ENCODE measurements at places on chromosomes 6 and 20.
A peak's percentile ranks its signal among the peaks of the same experiment; 100 is the strongest.

GRCh38 chr6:98847779-98848538, 13.6 kb downstream of the POU3F2 start:
- no peak for DNase-seq

GRCh38 chr6:117568831-117569410, 33.4 kb downstream of the GOPC start:
- no peak for DNase-seq

DNA sequence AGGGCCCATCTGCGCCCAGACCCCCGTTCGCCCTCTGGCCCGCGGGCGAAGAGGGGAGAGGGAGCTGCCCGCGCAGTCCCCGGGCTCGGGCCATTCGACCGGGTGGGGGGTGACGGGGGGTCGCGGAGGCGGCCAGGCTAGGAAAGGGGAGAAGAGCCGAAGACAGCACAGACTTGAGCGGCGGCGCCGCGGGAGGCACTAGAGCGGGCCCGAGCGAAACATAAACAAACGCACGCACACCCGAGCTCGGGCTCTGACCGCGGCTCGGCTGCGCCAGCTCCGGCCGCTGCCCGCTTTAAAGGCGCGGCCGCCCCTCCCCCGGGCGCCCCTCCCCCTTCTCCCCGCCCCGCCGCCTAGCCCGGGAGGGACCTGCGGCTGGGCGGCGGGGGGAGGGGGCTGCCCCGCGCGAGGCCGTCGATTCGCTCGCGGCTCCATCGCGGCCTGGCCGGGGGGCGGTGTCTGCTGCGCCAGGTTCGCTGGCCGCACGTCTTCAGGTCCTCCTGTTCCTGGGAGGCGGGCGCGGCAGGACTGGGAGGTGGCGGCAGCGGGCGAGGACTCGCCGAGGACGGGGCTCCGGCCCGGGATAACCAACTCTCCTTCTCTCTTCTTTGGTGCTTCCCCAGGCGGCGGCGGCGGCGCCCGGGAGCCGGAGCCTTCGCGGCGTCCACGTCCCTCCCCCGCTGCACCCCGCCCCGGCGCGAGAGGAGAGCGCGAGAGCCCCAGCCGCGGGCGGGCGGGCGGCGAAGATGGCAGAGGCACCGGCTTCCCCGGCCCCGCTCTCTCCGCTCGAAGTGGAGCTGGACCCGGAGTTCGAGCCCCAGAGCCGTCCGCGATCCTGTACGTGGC, at the start of gene FOXO3:
FOXO3 (plus strand) TSS at position 455 of the 846 bp plus-strand sequence; CDS start at position 747, 292 bp downstream.
- peak; percentile 57 for DNase-seq

DNA sequence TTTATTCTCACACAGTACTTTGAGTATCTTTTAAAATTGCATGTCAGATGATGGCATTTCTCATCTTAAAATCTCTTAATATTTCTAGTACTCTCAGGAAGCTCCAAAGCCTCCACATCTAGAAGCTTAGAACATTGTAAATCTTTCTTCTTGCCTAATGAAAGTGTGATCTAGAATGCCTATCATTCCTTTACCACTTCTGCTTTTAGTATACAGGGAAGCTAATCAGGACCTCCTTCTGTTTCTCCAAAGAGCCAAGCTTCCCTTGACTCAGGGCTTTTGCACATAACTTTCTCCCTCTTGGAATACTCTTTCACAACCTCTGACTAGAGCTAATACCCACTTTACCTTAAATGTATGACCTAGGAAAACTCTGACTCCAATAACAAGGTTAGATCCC, 7.5 kb upstream of the ELOVL4 start:
- no peak for DNase-seq

DNA sequence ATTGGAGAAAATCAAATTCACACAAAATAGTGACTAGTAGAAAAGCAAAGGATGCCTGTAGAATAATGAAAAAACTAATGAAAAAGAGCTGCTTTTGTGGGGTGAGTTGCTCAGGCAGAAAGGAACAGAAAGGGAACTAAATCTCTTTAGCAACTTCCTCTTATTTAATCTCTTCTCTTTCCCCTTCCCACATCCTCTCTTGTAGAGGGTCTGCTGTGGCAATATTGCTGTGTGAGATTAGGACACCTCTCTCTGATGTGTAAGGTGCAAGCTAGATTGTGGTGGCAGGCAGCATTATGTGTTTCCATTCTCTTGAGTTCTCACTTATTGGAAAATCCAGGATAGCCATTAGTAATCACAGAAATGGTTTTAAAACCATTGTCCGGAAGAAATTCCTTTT, 49.7 kb downstream of the SYNE1 start:
- no peak for DNase-seq

DNA sequence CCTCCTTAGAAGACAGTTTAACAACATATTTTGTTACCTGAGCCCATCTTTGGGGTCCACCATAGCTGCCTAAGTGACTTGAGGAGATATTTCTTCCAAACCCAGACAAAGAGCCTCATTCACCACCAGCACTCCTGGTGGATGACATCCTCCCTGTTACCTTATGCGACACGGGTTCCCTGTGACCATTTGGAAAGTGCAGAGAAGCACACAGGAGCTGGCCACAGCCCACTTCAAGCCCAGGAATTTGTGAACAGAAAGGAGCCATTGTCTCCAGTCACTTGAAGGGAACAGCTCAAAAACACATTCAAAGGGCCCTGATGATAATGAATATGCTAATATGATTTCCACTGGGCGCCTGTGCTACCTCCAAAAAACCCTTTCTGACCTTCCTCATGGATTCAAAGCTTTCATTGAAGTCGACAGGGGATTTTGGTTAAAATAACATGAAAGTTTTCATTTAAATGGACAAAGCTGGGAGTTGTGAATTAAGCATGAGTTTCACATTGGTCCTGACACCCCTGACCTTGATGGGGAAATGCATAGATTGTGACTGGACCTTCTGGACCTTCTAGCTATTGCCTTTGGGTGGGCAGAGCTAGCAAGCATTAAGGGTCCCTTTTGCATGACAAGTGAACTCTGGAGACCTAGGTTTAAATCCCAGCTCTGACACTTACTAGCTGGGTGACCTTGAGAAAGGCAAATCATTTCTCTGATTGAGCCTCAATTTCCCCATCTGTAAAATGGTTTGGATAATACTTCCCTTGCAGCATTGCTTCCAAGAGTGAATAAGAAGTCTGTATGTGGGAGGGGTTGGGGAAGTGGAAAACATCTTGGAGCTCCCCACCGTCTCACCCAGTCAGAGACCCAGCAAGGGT, 83.3 kb upstream of the SIRPA start:
- DNase-seq, result no peak

GRCh38 chr6:22083119-22083518, 213.7 kb downstream of the PRL start:
- no peak for DNase-seq

DNA sequence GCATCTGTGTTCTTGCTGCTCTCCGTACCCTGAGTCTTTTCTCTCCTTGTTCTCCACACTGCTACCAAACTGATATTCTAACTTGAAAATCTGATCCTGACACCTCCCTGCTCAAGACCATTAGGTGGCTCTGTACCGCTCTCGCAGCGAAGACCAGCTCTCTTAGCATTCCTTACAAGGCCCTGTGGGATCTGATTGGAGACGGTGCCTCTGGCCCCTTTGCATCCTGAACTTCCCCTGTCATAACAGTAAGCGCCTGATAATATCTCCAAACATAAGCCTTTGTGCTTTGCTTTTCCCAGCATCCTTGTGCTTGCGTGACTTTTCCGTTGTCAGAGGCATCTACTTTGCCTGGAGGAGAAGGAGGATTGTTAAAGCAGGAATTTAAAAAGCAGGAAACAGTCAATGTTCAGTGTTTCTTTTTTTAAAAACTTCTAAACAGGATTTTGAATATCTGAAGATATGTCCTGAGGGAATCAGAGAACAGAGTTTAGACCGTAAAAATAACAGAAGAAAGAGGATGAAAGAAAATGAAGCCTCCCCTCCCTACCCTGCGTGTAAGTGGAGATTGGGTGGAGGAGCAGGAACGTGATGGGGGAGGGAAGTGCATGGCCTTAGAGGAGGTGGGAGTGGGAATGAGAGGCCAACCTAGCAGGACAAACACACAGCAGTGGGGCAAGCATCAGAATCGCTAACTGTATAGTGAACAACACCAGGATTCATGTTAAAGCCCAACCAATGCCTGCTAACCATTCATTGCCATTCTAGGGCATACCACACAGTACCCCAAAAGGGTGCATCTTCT, 89.2 kb upstream of the STMND1 start:
- no peak for DNase-seq

DNA sequence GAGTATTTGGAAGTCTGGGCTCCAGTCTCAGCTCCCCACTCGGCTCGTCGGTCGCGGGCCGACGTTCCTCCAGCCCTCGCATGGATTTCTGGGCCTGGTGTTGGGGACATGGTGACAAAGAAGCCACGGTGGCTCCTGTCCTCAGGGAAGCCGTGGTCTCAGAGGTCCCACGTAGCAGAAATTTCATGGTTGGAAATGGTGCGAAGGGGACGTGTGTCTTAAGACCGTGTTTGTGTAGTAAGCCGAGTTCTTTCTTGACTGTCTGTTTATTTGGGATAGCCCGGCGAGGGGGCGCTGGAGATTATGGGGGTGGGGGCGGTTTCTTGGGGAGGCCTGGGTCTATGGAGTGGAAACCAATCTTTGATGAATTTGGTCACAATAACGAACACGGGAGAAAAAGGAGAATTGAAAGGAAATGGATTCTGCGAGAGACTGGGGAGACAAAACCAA, 23.5 kb upstream of the MAP3K7 start:
- no peak for DNase-seq

- DNase-seq, result no peak
Measured at GRCh38 chr6:159305159-159305558, 136.0 kb downstream of the FNDC1 start.

DNA sequence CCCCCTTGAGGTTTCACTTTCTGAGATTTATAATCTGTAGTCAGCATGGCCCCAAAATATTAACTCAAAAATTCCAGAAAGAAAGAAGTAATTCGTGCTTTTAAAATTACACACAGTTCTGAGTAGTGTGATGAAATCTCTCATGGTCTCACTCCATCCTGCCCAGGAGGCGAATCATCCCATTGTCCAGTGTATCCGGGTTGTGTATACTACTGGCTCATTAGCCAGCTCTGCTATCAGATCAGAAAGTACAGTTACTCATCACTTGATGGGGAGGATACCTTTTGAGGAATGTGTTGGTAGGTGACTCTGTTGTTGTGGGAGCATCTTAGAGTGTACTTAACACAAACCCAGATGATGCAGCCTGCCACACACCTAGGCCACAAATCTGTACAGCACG, 65.2 kb downstream of the CDC5L start:
- DNase-seq, result no peak

GRCh38 chr6:16398587-16398986, 160.2 kb downstream of the GMPR start:
- no peak for DNase-seq

All from stimulated activated CD4-positive, alpha-beta T cell treated with anti-CD3 and anti-CD28 coated beads, Interleukin-4, amount 100 ng/mL, for 4 hours (primary cell).